Activated CD4-positive, alpha-beta T cell treated with anti-CD3 and anti-CD28 coated beads, Interleukin-2, amount 50 U/mL, for 16 hours (primary cell): ENCODE measurements at places on chromosomes 5 and 9.

DNA sequence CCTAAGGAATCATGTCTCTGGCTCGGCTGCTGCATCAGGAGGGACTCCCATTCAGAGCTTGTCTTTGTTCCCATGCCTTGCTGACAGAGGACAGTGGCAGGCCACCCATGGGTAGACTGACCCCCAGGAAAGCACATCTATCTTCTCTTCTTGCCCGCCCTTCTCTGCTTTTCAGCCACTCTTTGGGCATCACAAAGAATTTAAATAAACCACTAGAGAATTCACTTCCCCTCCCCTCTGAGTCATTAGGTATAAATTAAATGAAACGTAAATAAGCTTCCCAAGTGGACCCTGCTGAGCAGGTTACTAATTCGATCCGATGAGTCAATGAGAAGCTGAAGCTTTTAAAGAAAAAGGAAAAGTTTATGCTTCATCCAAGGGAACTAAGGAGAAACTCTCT, 97.0 kb downstream of the DRD1 start:
- no peak for DNase-seq

DNA sequence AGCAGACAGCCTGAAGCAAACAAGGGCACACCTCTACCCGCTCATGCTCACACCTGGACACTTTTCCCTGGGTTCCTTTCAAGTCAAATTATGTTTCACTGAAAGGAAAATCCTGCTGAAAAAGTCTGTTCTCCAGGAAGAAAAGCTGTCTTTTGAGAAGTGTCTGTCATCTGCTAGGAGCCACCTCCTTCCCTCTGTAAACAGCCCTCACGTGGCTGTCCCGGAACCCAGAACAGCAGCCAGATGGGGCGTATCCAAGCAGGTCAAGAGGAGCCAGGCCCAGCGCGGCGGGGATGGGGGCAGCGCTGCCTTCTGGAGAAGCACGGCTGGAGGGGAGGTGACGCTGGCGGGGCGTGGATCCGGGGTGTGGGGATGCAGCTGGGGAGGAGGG, at the start of gene PNPLA7:
TSS of gene PNPLA7 (minus strand) at position 172 of the 391 bp plus-strand sequence. CDS start 205 bp downstream, outside the sequence.
- peak; percentile 32 for DNase-seq

GRCh38 chr9:34701769-34702736, 7.9 kb downstream of the CCL21 start:
- peak; percentile 77 for DNase-seq

DNA sequence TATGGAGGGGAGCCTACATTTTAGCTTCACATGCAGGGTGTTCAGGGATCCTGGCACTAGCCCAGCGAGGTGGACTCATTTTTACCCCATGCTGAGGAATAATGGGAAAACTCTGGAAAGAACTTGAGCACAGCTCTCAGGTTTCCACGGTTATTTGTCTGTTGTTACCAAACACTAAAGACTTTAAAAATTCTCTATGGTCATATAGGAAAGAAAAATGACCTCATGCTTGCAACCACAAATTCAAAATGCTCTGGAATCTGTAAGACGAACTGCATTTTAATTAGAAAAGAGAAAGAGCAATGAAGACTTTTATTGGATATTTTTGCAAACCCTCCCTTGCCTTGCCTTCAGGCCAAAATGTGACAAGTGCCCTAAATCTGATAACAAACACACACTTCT, 606.9 kb downstream of the EBF1 start:
- no peak for DNase-seq

DNA sequence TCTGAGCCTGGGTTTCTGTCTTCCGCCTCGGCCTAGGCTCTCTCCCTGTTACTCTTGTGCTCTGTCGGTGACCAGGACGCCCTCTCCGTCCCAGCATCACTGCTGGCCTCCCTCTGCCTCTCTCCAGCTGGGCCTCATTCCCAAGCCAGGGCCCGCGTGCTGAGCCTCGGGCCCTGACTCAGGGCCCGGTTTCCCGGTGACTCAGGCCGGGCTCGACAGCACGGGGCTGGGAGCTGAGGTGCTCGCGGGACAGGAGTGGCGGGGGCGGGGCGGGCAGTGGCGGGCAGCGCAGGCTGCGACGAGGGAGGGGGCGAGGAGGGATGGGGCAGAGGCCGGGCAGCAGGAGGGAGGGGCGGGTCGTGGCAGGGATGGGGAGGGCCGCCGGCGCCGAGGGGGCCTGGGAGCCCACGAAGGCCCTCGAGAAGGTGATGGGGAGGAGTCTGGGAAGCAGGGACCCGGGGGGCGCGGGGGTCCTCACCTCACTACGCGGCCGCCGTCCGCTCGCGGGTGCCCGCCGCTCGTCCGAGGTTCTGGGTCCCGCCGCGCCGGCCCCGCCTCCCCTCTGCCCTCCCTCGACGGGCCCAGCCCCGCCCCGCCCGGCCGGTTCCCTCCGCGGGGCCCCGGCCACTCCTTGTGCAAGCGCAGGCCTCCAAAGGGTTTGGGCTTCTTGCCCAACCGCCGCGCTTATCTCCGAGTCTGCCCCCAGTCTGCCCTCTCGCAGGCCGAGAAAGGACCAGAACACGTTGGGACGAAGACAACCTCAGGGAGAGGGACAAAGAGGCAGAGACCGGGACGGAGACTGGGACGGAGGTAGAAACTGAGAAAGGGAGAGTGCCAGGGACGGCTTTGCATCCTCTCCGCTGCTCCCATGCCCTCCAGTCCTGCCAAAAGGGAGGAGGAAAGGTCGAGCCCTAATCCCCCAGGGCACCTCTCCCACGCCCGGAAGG, at the start of gene ARAP3:
TSS of gene ARAP3 (minus strand) at position 536 of the 947 bp plus-strand sequence. CDS start 1,744 bp downstream, outside the sequence.
- DNase-seq = peak; percentile 46

- DNase-seq = no peak
Observed at GRCh38 chr9:26129217-26129616, 451.0 kb upstream of the TUSC1 start.

DNA sequence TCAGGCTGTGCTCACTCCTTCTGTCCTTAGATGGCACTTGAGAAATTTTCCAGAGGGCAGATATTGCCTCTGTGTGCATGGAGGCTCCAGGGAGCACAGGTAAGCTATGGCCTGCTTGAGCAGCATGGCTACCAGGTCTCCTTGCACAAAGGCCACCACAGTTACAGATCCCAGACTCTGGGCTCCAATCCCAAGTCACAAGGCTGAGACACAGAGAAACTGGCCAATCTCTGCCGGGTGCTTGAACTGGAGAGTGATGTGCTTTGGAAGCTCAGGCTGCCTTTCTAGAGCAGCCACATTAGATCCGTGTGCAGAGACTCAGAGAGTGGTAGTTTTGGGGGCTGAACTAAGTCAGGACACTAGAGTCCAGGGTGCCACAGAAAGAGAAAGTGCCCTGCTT, 145.7 kb downstream of the SEMA6A start:
- DNase-seq = no peak

DNA sequence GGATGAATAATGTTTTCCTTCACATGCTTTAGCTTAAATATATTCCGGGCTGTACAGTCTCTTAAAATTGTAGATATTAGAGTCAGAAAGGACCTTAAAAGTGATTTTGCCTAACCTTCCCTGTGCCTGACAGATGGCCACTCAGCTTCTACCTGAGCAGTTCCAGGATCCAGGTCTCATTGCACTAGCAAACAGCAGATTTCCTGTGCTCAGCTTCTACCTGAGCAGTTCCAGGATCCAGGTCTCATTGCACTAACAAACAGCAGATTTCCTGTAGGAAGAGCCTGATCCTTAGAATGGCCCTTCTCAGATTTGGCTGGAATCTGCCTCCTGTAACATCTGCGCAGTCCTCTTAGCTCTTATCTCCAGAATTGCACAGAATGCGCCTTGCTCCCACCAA, 219.8 kb downstream of the AOPEP start:
- no peak for DNase-seq

DNA sequence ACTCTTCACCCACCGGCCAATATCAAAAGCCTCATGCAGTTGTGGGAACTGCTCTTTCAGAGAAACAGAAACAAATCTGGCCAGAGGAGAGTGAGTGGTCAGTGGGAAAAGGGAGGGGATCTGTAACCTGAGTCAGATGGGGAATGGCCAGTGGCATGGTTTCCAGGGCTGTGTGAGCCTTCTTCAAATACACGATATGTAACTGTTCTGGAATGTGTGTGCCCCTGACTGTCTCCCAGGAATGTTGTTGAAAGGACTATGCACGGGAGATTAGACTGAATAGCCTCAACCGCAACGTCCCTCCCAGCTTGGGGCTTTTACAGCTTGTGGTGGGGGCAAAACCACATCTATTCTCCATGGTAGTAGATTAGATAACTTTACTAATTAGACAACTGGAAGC, 60.8 kb downstream of the SH3TC2 start:
- no peak for DNase-seq

DNA sequence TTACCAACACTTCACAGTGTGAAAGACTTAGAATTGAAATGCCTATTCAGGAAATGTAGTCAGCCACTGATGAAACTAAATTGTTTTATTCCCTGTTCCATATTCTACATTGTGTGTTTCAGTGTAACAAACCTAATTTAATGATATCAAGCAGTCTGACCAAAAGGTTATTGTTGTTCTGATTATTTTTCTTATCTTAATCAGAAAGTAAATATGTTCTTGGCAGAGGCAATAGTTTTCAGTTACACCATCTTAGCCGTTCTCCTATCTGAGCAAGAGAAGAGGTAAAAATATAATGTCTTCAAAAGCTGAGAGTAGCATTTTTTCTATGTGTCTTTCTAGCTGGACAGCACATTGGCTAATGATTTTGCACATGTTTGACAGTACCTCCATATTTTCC, 17.1 kb downstream of the CDC26 start:
- DNase-seq = no peak

GRCh38 chr9:126326228-126327005, at the start of gene MVB12B:
TSS of gene MVB12B (plus strand) at chr9:126326829. CDS start at chr9:126326930, 101 bp downstream.
- DNase-seq = no peak

GRCh38 chr9:121133104-121133816, 58.5 kb downstream of the CNTRL start:
- DNase-seq = peak; percentile 54

DNA sequence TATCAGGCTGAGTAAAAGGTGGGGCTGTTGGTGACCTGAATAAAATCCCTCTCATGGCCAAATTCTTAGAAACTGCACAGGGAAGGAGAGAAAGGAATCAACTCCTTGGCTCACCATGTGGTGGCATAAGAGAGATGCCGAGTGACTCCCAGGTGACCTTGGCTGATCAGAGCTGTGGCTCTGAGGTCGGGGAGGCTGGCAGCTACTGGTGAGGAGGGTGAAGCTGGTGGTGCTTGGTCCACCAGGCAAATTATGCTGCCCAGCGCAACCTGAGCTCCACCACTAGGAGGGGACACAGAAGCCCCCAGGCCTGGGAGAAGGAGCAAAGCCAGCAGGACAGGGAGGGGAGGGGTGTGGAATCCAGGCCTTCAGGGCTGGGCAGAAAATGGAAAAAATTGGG, 111.2 kb upstream of the IL12B start:
- no peak for DNase-seq

- DNase-seq = no peak
Observed at GRCh38 chr9:93210324-93210973, 26.5 kb downstream of the WNK2 start.

DNA sequence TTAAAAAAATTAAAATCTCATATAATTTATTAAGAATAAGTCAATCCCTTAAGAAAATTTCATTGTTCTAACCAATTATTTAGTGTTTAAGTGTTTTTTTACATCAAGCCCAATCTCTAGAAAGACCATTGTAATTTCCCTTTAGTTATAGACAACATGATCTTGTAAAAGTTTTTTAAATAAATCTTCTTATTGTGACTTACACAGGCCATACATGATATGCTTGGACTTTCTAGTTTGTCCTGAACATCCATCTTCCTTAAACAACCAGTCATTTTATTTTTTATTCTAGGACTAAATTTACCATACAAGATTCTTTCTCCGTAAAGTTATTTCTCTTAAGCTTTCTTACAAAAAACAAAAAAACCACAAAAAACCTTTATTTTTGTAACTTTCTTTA, 126.5 kb upstream of the MAST4 start:
- no peak for DNase-seq

GRCh38 chr5:172867761-172868435, 33.8 kb downstream of the ERGIC1 start:
- DNase-seq = no peak

- DNase-seq = no peak
Observed at GRCh38 chr5:178769617-178770260, 39.3 kb upstream of the ZNF354A start.

DNA sequence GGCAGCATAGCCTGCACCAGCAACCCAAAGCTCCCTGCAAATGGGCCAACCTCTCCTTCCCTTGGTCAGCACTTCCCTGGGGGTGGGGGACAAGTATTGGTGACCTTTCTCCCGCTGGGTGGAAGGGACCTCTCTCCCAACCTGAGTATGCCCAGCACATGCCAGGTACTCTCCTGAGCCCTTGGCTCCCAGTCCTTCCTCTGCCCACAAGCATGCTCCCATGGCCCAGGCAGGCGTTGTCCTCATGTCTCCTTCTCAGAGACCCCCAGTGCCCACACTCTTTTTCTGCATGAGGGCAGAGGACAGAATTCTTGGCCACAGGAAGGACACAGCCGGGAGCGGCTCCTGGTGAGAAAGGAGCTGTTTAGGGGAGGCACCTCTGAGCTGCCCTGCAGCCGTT, 60.3 kb downstream of the PHF2 start:
- no peak for DNase-seq

DNA sequence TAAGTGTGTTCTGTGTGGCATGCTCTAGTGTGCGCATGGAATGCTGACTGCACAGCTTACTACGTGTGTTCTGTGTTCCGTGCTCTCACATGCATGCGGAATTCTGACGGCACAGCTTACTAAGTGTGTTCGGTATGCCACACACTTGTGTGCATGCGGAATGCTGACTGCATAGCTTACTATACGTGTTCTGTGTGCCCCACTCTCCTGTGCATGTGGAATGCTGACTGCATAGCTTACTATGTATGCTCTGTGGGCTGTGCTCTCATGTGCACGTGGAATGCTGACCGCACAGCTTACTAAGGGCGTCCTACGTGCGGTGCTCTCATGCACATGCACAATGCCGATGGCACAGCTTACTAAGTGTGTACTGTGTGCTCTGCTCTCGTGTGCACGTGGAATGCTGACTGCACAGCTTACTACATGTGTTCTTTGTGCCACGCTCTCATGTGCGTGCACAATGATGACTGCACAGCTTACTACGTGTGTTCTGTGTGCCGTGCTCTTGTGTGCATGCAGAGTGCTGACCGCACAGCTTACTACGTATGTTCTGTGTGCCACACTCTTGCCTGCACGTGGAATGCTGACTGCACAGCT, 548.9 kb downstream of the IRX1 start:
- DNase-seq = no peak

- peak; percentile 22 for DNase-seq
Observed at GRCh38 chr9:110048976-110049698, 158.8 kb downstream of the C9orf152 start.

GRCh38 chr9:82989929-82990328, 73.0 kb downstream of the RASEF start:
- DNase-seq = no peak

DNA sequence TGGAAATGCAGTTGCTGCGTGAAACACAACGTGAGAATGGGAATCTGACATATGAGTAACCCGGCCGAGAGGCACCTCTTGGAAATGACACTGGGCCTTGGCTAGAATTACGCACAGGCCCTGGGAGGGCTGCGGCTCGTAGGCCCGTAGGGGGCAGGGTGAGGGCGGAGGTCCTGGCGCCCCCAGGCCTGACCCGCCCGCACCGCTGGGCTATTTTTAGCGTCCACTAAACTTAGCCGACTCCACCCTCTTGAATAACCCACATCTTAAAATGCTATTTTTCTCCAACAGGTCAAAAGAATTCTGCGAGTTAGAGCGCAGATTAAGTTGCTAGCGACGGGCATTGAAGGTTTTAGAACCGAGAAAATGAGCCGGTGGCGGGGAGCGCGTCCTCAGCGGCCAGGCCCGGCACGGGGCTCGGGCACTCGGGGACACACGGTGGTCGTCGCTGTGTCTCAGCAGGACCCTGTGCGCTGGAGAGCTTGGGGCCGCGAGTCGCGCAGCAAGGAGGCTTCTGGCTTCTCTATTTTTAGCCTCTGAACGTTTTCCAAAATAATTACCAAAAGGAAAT, 168.5 kb downstream of the AUH start:
- peak; percentile 92 for DNase-seq

- no peak for DNase-seq
Observed at GRCh38 chr5:59025734-59026133, 442.9 kb downstream of the RAB3C start.
